Stomach (tissue), 19 donors: ENCODE measurements at places on chromosomes 16 and 17. TPM values are rescaled to one million over a fixed set of nuclear protein-coding genes. Genes with fewer than 3 reads are reported as not detected.

MRPL58 gene
- total RNA-seq: 20.9 TPM

WFDC1 gene
- 14.2 TPM for total RNA-seq

GRCh38 chr17:32912218-32912897 lies 15.6 kb upstream of the TMEM98 start:
- H3K4me1 ChIP-seq: peaks cover 20% of the 10 kb centered on the region
- peak; percentile 84 for DNase-seq
- H3K4me3 ChIP-seq: no peak overlapping the region
- H3K27me3 ChIP-seq: no peaks in the 10 kb centered on the region
- no peaks in the 10 kb centered on the region for H3K36me3 ChIP-seq

SEPTIN12 gene
- not detected for total RNA-seq

HS3ST6 gene
- total RNA-seq: not detected

MARF1 gene
- total RNA-seq: 36.9 TPM

- no peak for DNase-seq
- no peaks in the 10 kb centered on the region for H3K27me3 ChIP-seq
- H3K36me3 ChIP-seq: no peaks in the 10 kb centered on the region
Measured at GRCh38 chr17:22233382-22233781, 541.1 kb downstream of the KCNJ18 start.

MYOCD gene
- 38.5 TPM for total RNA-seq

GRCh38 chr17:7811251-7811650 lies 22.8 kb upstream of the KDM6B start:
- DNase-seq: no peak
- H3K36me3 ChIP-seq: no peaks in the 10 kb centered on the region
- H3K4me1 ChIP-seq: no peaks in the 10 kb centered on the region
- no peak overlapping the region for H3K27ac ChIP-seq
- H3K4me3 ChIP-seq: no peak overlapping the region

KRTAP4-5 gene
- total RNA-seq: not detected

EMC8 gene
- total RNA-seq: 20.0 TPM

DNA sequence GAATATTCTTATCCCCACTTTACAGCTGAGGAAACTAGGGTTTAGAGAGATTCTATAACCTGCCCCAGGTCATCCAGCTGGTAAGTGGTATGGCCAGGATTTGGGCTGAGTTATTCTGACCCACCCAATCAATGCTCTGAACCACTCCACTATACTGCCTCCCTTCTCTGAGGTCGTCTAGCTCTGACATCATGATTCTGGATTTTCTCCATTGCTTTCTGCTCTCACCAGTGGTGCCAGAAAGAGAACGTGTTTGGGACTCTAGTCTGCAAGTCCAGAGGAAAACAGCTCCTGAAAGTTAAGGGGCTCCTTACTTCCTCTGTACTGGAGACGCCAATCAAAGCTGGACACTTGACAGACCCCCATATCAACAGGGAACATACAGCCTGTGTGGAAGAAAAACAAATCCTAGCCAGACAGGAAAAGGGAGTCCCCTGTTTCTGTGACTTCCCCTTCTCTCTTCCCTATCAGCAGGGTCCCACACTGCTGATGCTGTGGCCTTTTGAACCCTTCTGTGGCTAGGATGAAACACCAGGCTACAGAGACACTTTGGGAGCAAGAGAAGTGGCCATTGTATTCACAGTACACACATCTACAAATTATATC lies 6.0 kb upstream of the EZH1 start:
- no peaks in the 10 kb centered on the region for H3K36me3 ChIP-seq
- DNase-seq: peak; percentile 49
- no peak overlapping the region for H3K4me3 ChIP-seq
- no peaks in the 10 kb centered on the region for H3K27me3 ChIP-seq

DNA sequence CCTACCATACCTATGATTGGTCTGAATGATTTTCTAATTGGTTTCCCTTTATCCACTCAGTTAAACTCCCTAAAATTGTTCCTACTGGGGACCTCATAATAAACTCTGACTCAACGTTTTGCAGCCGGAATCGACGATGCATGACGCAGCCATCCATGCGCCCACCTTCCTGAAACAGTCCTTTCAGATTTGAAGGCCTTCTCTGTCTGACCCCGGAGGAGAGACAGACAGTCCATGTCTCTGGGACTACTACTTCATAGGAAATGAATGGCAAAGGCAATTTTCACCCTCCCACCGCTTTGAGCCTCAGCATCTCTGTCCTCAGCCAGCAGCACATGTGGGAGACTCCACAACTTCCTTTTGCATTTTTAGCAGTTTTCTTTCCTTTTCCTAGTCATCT lies 13.5 kb downstream of the VAT1L start:
- no peak for DNase-seq
- no peaks in the 10 kb centered on the region for H3K36me3 ChIP-seq
- H3K27ac ChIP-seq: no peak overlapping the region
- H3K27me3 ChIP-seq: peaks cover 8% of the 10 kb centered on the region
- H3K4me1 ChIP-seq: no peaks in the 10 kb centered on the region

- DNase-seq: no peak
- H3K27me3 ChIP-seq: no peaks in the 10 kb centered on the region
- no peak overlapping the region for H3K27ac ChIP-seq
- H3K36me3 ChIP-seq: no peaks in the 10 kb centered on the region
- peaks cover 70% of the 10 kb centered on the region for H3K4me1 ChIP-seq
- H3K4me3 ChIP-seq: no peak overlapping the region
Measured at GRCh38 chr16:3829631-3830536, 50.6 kb downstream of the CREBBP start.

DNA sequence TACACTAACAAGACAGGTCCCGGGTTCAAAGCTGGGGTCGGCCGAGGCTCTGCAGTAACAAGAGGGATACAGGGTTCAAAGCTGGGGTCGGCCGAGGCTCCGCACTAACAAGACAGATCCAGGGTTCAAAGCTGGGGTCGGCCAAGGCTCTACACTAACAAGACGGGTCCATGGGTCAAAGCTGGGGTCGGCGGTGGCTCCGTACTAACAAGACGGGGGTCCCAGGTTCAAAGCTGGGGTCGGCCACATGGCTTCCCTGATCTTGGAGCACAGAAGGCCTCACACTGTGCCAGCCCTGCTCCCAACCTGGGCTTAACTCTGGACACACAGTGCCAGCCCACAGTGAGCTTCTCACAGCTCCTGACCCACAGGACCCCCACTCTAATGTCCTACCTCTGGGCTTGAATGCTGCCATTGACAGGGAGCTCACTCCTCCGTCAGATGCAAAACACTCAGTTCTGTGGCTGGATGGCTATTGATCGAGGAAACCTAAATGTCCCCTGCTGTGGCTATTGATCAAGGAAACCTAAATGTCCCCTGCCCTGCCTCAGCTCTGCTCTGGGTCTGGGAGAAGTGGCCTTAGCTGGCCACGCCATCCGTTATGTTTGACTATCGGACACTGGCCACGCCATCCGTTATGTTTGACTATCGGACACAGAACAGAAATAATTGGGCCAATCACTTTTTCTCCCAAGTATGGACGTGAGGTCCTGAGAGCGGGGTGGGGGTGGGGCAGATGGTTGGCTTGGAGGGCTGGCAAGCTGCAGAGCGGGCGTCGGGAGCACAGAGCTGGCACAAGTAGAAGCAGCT lies 54.6 kb upstream of the DOC2B start:
- no peaks in the 10 kb centered on the region for H3K27me3 ChIP-seq
- no peak overlapping the region for H3K4me3 ChIP-seq
- no peak for DNase-seq
- peaks cover 15% of the 10 kb centered on the region for H3K36me3 ChIP-seq
- H3K27ac ChIP-seq: no peak overlapping the region

GRCh38 chr17:40316571-40317344 lies 7.8 kb downstream of the RARA start:
- H3K4me1 ChIP-seq: peaks cover 96% of the 10 kb centered on the region
- H3K27me3 ChIP-seq: no peaks in the 10 kb centered on the region
- H3K4me3 ChIP-seq: peak overlapping the region; percentile 99
- peak; percentile 45 for DNase-seq
- no peaks in the 10 kb centered on the region for H3K36me3 ChIP-seq
- H3K27ac ChIP-seq: peak overlapping the region; percentile 93

DNA sequence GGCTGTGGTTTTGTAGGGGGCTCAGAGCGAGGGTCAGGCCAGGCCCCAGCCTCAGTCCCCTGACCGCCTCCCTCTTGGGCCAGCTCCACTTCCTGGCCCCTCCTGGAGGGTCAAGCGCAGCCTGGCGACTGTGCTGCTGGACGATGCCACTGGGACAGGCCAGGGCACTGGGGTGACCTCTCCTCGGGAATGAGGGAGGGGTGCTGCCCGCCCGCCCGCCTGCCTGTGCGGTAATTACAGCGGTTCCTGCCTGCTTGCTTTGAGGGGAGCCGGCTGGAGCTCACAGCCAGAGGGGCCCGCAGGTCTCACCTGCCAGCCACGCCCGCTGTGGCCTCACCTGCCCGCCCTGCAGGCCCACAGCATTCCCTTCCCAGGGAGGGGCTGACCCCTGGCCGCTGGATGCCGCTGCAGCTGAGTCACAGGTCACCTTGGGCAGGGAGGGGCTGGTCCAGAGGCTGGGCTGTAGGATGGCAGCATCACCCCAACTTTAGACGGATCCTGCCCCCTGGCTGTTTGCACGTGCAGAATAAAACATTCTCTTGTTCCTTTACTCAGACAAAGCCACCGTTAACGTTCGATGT lies 76.7 kb upstream of the CBX4 start:
- H3K4me1 ChIP-seq: peaks cover 42% of the 10 kb centered on the region
- peak overlapping the region; percentile 43 for H3K27ac ChIP-seq
- no peak overlapping the region for H3K4me3 ChIP-seq
- DNase-seq: peak; percentile 95
- peaks cover 56% of the 10 kb centered on the region for H3K27me3 ChIP-seq

- H3K27ac ChIP-seq: no peak overlapping the region
- no peak overlapping the region for H3K4me3 ChIP-seq
- H3K27me3 ChIP-seq: no peaks in the 10 kb centered on the region
- DNase-seq: peak; percentile 77
Measured at GRCh38 chr16:30104492-30104891, 8.5 kb upstream of the YPEL3 start.

GRCh38 chr17:68801335-68802247 lies 153.6 kb downstream of the ABCA8 start:
- no peak for DNase-seq
- H3K4me3 ChIP-seq: no peak overlapping the region
- H3K4me1 ChIP-seq: no peaks in the 10 kb centered on the region
- no peak overlapping the region for H3K27ac ChIP-seq

ACD gene
- total RNA-seq: 10.7 TPM
